Epithelial cell of proximal tubule (primary cell): ENCODE measurements at places on chromosomes 16 and 17.

DNA sequence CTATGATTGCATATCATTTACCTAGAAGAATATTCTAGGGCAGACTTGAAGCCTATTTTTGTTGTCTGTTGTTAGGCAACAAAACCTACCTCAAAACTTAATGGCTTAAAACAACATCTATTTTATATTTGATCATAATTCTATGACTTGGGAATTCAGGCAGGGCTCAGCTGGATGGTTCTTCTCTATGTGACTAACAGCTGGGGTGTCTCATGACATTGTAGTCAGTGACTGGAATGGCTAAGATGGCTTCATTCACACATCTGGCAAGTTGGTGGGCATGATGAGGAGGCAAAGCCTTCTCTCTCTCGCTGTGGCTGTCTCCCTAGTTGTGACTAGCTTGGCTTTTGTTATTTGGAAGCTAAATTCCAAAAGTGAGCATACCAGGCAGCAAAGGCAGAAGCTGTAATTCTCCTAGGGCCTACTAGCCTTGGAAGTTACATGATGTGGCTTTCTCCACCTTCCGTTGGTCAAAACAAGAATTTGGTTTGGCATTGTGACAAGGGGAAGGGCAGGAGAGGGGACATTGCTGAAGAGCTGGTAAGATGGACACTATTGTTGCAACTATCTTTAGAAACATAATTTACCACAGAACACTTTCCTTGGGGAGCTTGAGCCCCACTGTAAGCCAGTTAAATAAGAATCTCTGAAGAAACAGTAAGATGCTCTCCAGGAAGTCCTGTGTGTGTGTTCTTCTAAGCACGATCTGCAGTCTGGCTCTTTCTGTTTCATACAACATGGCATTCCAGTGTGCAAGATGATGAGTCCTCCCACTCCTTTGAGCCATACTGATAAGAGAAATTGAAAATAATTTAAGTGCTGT is 39.4 kb downstream of the ZNRF1 start:
- DNase-seq, result no peak

- DNase-seq, result no peak
These were observed 732.0 kb upstream of the KIF2B start for GRCh38 chr17:53090770-53091169.

GRCh38 chr16:22333457-22333994 is 36.3 kb downstream of the POLR3E start:
- DNase-seq, result no peak

DNA sequence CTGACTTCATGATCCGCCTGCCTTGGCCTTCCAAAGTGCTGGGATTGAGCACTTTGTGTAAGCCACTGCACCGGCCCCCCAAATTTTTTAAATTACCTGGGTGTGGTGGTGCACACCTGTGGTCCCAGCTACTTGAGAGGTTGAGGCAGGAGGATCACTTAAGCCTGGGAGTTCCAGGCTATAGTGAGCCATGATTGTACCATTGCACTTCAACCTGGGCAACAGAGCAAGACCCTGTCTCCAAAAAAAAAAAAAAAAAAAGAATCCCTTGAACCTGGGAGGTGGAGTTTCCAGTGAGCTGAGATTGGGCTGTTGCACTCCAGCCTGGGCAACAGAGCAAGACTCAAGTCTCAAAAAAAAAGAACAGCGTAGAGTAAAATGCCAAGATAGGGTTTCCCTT is 15.2 kb downstream of the ZNF276 start:
- no peak for DNase-seq

- DNase-seq, result no peak
These were observed 147.5 kb upstream of the GSE1 start for GRCh38 chr16:85465328-85466303.

- DNase-seq, result no peak
These were observed 16.7 kb upstream of the MYO18A start for GRCh38 chr17:29196769-29197515.

DNA sequence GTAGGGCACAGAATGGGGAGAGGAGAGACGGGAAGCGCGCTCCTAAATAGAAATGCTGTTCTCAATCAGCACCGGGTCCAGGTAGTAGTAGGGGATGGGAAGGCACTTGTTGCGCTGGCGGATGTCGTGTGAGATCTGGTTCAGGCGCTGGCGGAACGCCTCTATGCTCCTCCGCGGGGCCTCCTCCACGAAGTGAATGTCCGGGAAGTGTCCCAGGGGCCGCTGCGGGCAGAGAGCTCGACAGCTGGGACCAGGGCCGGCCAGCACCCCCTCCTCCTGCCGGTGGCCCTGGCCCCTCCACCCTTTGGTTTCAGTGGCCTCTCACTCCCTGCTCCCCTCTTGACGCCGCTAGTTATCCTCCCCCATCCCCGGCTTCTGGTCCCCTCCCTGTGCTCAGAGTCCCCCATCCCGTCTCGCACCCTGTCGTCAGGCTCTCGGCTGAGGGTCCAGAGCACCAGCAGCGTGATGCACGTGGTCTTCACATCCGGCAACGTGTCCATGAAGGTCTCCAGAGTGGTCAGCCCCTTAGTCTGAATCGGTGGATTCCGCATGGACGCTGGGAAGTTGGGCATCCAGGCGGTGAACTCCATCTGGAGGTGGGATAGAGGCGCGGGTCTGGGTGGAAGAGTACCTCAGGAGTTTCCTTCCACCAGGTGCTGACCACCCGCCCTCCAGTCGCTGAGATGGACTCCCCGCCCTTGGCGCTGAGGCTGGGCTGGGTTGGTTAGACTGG is 14.6 kb downstream of the ALOX12B start:
- no peak for DNase-seq

GRCh38 chr17:21252289-21252795 is 868 bp downstream of the NATD1 start:
- no peak for DNase-seq

- DNase-seq, result no peak
These were observed 27.5 kb downstream of the GSE1 start for GRCh38 chr16:85640585-85640984.

DNA sequence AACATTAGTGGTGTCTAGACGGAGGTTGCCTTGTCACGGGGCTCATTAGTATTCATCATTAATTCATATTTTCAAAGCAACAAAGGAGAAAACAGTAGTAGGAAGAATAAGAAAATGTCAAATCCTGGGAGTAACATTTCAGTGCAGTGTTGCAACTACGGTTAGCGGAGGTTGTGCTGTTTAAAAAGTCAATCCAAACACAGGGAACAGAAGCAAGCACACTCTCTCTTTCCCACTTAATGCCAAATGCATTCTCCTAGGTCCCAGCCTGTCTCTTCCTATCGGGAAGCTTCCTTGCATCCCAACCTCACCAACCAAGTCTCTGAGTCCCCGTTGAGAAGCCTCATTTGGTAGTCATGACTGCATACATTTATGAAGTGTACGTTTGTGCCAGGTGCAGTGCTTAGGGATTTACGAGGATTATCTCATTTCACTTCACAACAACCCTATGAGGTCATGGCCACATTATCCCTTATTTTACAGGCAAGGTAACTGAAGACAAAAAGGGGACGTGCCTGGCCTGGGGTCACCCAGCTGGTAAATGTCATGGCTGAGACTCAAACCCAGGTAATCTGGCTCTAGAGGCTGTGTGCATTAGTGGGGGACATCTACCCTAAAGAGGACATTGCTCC is 283.6 kb upstream of the SALL1 start:
- no peak for DNase-seq

DNA sequence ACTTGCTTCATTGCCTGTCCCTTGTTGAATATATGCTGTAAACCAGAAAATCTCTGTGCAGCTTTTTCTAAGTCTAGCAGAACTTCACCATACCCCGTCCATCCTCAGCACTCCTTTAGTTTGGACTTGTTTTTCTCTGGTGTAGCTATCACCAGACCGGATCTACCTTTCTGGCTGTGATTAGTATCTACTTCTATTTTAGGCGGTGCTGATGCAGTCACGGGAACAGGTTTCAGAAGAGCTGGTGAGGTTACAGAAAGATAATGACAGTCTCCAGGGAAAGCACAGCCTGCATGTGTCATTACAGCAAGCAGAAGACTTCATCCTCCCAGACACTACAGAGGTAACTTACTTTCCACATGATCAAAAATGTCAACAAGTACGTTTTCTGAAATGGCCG is 46.4 kb downstream of the NUP88 start:
- DNase-seq, result no peak
